AG10803 (cell line): ENCODE measurements at places on chromosomes 6 and 20.
A peak's percentile ranks its signal among the peaks of the same experiment; 100 is the strongest.

DNA sequence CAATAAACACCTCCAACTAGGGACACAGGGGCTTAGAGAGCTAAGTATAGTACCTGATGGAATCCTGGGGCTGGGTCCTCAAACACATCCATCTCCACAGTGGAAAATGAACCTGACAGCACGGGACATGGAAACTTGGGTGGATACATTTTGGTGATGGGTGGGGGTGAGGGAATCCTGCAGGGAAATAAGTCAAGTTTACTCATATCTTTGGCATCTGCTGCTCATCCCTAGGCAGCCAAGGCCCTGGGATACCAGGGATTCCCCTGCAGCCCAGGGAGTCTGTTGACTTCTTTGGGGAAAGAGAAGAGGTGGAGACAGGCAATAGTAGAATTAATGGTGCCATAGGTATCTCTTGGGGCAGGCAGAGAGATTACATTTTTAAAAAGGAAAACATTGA, 6.6 kb downstream of the APOBEC2 start:
- DNase-seq: peak; percentile 61

DNA sequence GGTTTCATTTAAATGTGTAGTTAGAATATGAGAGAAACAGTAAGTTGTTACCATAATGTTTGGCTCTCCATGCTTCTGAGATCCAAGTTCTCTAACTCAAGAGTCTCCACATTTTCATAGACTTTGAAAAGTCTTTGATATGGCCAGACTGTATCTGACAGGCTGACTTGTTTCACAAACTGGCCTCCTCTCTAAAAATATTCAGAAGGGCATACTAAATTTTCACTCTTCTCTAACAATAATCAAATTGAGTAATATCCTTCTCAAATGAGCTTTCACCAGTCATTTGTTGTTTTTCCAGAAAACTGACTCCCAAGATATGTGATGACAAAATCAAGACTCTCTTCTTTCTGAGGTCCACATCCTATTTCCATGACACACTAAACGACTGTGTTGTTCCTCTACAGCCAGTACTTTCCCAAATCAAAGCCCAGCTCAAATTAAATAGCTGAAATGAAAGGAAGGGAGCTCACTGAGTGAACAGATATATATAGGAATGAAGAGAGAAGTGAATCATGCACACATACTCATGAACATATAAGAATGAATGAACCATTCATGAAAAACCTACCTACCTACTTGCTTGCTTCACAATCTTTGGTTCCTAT, 15.1 kb downstream of the HIVEP2 start:
- peak; percentile 24 for DNase-seq

- DNase-seq: no peak
These were observed 330.3 kb downstream of the HTR1B start for GRCh38 chr6:77133031-77133430.

GRCh38 chr6:142913511-142914047, 31.4 kb downstream of the HIVEP2 start:
- no peak for DNase-seq

DNA sequence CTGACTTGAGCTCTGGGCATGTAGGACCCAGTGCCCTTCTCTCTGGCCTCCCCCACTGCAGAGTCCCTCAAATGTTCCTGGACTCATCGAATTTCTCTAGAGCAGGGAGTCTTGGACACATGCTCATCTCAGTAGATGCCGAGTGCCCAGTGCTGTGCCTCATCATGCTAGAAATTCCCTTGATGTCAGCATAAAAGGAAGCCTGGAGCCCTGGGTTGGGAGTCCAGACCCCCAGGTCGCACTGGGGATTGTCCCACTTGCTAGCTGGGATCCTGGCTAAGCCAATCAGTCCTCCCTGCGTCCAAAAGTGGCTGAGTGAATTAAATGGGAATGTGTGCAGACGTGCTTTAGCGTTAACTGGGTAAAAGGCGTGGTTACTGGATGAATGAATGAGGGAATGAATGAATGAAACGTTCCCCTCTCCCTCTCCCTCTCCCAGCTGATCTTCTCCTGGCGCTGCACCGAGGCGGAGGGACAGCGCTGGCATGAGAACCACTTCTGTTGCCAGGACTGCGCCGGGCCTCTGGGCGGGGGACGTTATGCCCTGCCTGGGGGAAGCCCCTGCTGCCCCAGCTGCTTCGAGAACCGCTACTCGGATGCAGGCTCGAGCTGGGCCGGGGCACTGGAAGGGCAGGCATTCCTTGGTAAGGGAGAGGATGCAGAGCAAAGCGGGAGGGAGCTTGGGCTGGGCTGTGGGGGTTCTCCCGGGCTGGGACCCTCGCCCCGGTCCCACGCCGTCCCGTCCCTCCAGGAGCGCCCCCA, 1.6 kb upstream of the TOMM6 start:
- no peak for DNase-seq

DNA sequence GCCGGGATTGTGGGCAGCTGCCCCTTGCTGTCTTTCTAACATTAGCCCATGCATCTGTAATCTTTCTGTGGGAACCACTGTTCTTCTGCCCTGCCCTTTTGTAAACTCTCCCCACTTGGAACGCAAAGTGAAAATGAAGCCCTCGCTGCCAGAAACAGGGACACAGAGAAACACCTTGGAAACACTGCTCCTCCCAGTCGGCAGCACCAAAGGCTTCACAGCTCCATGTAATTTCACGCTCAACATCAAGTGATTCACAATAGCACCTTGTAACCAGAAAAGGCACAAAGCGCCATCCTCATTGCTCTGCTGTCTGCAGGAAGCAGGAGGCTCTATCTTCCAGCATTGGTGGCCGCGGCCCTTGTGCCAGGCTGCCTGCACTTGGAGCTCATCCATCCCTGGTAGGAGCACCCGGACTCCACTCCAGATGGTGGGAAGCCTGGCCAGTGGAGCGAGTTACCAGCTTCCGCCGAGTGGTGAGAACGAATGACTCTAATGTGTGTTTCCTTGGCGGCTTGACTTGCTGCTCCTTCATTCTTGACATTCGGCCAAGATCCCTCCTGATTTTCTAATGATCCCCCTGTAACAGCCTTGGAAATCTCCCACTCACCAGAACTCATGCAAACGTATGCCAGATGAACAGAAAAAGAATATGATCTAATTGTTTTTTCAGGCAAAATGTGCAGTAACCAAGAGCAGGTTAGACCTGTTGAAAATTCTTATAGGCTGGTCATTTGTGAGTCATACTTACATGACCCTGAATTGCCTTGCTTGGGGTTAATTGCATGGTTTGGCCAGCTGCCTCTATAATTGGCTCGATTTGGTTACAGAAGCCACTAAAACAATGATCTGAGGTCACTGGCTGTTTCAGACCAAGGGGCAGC, 169.1 kb upstream of the CDYL start:
- DNase-seq: peak; percentile 77

GRCh38 chr6:22364306-22364705, 67.5 kb upstream of the PRL start:
- no peak for DNase-seq

DNA sequence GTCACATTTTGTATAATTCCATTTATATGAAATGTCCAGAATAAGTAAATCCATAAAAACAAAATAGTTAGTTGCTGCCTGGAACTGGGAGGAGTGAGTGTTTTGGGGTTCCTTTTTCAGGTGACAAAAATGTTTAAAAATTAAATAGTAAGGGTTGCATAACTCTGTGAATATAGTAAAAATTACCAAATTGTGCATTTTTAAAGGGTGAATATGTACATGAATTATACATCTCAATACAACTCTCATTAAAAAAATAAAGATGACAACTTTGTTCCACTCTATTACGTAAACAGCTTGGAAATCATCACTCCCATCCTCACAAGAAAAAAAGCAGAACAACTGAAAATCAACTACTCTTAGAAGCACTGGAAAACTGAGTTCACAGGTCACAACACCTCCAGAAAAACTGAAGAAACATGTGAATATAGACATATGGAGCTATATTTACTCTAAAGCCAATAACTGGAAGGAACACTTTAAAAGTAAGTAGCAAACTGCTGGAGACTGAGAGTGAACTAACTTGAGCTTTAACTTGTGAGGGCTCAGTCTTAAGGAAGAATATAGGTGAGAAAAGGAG, 40.0 kb downstream of the RANBP9 start:
- no peak for DNase-seq

DNA sequence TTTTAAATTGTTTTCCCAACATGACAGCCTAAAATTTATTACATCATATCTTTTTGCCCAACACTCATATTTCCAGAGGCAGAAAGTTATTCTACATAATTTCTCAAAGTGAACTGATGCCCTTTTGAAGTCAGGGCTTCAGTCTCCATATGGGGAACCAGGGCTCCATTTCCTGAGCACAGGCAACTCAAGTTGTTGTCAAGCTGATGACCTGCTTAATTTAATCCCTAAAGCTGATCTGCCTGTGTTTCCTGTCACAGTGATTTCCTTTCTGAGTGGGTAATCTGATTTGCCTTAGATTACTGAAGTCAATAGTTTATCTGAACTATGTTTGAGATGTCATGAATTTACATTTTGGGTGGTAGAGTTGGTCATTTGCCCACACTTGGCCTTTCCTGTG, 932.1 kb upstream of the MANEA start:
- DNase-seq: no peak

- DNase-seq: no peak
These were observed 36.9 kb downstream of the SNAI1 start for GRCh38 chr20:50019466-50020256.

DNA sequence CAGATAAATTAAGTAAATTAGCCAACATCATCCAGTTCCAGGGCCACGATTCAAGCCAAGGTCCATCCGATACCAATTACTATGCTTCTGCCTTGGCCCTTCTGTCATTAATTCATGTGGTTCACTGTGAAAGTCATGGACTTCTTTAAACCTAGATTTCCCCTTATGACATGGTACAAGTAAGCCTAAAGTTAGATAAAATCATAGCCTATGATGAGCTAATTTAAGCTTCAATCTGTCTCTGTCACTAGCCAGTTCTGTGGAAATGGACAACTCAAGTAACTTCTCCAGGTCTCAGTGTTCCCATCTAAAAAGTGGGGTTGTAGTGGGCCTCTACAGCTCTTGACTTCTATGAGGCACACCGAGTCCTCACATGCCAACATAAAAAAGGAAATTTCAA, 225.5 kb upstream of the MARCKS start:
- DNase-seq: no peak

DNA sequence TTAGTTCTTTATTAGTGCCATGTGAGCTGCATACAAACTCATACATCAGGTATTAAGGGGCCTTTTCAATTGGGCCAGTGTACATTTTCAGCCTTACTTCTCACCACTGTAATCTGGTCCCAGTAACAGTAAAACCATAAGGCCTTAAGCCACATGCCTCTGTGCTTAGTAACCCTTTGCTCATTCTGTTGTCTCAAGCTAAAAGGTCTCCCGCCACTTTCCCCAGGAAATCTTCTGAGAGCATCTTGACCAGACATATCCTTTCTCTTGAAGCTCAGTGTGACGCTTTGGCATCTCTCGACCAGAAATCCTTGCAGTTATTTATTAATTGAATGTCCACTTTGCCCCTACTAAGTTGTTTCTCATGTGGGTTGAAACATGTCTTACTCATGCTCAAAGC, 68.0 kb downstream of the CYP39A1 start:
- DNase-seq: no peak

- DNase-seq: peak; percentile 82
These were observed 5.5 kb upstream of the NTSR1 start for GRCh38 chr20:62702895-62703852.

- DNase-seq: no peak
These were observed 15.5 kb downstream of the NOL4L start for GRCh38 chr20:32569380-32570305.

GRCh38 chr20:42873259-42873658, 316.4 kb downstream of the PTPRT start:
- DNase-seq: no peak

DNA sequence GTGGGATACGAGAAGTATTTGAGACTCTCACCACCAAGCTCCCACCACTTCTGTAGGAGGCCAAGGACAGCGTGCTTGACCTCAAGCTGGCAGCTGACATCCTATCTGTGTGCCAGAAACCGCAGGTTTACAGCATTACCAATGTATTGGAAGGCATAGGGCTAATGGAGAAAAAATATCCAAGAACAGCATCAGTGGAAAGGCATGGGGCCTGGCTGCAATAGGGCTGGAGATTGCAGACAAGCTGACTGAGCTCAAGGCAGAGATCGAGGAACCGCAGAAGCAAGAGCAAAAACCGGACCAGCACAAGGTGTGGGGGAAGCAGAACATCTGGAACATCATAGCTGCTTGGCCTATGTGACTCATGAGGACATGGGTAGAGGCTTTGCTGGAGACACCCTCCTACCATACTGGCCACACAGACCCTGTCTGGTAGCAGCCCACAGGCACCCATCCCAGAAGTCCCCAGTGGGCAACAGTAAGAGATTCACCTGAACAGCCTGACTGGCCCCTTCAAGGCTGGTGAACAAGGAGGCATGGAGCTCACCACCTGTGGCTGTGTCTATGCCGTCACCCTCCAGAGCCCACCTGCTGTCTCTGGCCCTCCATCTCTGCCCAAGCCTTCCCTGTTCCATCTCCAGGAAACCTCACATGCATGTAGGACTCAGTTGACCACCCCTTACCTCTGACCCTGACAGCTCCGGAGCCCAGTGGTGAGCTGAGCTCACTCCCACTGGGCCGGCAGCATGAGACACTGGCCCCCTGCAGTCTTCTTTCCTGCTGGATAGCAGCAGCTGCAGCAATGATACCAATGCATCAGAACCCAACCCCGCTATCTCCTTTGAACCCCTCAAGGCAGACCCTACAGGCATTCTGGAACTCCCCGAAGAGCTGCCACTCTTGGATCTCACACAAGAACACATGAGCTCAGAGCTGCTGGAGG, 171.1 kb downstream of the KIF6 start:
- DNase-seq: peak; percentile 83

DNA sequence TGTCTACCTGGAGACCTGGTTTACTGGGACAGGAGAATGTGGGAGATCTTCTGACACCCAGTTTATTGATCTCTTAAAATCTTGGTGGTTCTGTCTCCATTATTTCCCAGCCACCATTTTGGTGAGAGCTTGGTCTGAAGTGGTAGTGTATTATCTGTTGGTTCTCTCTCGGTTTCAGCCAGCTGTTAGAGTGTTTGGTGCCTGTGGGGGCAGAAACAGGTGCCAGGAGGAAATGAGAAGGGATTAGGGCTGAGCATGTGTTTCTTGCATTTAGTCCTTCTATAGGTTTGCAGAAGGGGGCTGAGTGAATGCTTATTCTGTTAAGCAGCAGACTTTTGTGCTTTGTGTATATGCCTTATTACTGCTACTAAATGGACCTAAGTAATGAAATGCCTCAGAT, 9.6 kb downstream of the JARID2 start:
- DNase-seq: no peak

DNA sequence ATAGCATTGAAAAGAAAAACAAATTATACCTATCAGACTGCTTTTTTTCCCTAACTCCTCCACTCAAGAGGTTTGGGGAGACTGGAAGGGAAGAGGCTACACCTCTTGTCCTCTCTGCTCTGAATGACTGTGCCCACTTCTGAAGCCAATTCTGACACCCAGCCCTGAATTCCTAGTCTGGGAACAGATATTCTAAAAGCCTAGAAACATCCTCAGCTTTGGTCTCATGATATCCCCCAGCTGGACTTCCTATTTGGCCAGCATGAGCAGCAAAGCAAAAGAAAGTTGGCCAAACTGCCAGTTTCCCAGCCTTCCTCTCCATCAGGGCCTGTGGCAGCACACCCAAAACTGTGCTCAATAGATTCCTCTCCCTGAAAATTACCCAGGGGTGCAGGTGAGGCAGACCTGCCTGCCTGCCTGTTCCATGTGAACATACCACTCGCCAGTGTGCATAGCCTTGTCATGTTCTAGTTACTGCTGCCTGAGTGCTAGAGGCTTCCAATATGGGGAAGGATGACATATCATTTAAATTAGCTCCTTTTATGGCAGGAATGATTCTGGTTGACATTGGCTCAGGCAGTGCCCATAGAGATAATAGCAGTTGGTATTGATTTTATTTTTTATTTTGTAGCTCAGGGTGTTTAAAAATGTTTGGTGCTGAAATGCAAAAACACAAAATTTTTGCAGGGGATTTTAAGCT, 152.1 kb upstream of the RIN2 start:
- no peak for DNase-seq
